ENCODE measurements at places on chromosomes 2 and 18.

DNA sequence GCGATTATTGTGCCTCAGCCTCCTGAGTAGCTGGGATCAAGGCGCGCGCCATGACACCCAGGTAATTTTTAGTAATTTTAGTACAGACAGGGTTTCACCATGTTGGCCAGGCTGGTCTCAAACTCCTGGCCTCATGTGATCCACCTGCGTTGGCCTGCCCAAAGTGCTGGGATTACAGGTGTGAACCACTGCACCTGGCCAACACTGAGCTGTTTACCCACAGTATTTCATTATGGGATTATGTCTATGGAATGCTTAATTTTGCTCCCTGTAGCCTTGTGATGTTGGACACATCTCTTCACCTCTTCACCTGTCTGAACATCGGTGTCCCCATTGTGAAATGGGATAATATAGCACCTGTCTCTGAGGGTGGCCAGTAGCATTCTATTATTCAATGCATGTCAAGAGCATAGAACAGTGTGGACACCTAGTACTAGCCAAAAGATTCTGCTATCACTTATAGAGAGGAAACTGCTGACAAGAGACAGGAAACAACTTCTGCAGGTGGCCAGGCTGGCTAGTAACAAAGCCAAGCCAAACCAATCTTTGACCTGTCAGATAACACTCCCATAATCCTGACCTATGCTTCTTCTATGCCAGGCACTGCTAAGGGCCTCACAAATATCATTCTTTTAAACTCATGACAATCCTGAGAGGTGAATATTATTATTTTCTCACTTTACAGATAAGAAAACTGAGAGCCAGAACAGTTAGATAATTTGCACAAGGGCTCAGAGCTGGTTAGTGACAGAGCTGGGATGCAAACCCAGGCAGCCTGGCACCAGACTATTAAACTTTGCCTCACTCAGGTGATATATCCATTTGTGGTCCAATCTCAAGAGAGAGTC lies 29.4 kb upstream of the REEP1 start:
- no peak for DNase-seq

DNA sequence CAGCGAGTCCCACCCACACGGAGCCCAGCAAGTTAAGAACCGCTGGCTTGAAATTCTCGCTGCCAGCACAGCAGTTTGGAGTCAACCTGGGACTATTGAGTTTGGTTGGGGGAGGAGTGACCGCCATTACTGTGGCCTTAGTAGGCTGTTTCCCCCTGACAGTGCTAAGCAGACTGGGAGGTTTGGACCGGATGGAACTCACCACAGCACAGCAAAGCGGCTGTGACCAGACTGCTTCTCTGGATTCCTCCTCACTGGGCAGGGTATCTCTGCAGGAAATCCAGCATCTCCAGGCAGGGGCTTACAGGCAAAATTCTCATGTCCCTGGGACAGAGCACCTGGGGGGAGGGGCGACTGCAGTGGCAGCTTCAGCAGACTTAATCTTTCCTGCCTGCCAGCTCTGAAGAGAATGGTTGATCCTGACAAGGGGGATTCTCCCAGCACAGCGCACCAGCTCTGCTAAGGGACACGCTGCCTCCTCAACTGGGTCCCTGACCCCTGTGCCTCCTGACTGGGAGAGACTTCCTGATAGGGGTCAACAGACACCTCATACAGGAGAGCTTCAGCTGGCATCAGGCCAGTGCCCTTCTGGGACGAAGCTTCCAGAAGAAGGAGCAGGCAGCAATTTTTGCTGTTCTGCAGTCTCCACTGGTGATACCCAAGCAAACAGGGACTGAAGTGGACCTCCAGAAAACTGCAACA lies 425.4 kb downstream of the NYAP2 start:
- no peak for DNase-seq

GRCh38 chr2:158381205-158381604 lies 75.3 kb downstream of the CCDC148 start:
- DNase-seq = no peak

- DNase-seq = no peak
Observed at GRCh38 chr2:80475970-80476369, 171.4 kb upstream of the LRRTM1 start.

GRCh38 chr18:79515944-79516351 lies 120.2 kb downstream of the NFATC1 start:
- no peak for DNase-seq

- DNase-seq = no peak
Observed at GRCh38 chr2:48399828-48400552, 130.0 kb upstream of the STON1 start.
